ENCODE measurements at places on chromosomes 6 and 20.

DNA sequence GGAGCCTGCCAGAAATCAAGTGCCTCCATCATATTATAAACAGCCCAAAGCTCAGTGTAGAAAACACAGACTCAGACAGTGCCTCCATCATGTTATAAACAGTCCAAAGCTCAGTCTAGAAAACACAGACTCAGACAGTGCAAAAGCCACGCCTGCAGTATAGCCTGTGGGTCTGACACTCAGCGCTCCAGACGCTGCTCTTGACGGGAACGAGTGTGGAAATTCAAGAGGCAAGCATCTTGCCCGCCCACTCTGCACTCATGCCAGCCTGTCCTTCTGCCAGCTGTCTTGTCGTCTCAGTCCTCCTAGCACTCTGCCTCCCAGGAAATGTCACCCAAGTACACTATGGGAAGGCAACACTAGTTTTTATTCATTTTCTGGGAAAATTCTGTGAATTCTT is 274.2 kb upstream of the CDH4 start:
- DNase-seq, result no peak

GRCh38 chr6:113690281-113691259 is 166.6 kb upstream of the MARCKS start:
- DNase-seq, result peak; percentile 79

DNA sequence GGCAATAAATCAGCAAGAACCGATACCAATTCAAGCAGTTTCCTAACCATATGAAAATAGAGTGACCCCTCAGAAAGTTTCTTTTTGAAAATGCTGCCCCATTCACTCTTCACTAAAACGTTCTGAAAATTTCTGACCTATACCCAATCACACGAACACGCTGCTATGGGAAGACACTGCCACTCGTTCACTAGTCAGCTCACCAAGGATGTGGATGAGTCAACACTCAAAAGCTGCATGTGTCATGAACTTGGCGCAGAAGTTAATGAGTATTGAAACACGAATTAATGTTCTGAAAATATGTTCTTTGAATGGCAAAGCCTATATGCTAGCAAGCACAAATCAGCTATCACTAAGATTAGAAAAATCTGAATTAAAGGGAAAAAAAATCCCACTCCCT is 84.2 kb downstream of the PREP start:
- DNase-seq, result no peak

DNA sequence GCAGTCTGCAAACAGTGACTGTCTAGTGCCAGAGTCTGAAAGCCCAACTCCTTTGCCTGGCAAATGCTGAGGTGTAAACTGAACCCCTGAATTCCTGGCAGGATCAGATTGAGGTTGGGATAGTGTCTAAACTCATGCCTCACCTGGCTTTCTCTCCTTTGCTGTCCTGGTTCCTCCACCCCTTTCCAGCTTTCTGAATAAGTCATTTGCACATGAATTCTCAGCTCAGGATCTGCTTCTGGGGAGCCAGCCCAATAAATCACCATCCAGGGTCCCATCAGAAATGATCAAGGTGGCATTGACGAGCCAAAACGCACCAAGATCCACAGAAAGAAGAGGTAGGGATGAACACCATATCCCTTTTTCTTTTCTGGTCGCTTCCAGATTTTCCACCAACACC is 301.6 kb downstream of the LRFN2 start:
- DNase-seq, result no peak

DNA sequence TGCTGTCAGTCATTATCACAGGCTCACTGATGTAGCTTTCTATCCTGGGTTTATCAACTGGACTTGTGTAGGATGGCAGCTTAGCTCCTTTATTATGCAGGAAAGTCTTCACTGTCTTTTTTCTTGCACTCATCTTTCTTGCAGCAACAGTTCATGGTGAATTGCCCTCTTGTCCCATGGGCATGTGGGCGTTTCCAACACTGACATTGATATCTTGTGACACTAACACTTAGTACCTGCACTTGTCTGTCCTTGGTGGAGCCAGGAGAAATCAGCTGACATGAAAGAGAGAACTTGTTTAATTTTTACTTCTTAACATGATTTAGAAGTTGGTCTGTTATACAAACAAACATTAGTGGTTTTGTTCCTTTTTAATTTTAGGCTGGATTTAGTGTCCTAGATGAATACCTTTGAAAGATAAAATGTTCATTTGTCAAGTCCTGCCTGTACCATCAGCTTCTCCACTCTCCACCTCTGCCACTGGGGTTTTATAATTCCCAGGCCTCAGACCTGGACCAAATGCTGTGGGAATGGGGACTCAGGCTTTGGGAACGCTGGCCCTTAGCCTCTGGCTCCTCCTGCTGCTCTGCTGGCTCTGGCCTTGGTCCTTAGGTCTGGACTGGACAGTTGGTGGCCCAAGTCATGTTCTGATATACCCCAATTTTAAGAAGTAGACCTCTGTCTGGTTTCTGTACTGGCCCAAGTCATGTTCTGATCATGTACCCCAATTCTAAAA is 161.0 kb upstream of the LAMP5 start:
- no peak for DNase-seq

DNA sequence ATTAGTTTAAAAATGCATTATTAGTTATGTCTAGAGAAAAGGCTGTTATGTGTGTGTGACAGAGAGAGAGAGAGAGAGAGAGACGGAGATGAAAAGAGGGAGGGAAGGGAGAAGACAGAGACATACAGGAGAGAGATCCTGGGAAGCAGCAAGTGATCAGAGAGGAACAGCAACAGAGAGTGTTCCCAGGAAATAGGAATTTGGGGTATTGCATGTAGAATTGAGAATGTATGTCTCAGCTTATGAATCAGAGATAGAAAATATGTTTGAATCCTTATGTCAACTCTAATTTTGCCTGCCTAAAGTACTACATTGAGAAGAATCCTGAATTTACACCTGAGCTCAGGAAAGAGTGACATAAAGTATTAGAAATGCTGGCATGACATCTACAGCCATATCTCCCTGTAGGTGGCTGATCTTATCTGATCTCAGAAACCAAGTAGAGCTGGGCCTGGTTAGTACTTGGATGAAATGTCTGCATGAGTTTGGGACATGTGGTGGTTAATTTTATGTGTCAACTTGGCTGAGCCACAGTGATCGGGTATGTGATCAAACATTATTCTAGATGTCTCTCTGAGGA is 130.6 kb downstream of the TENT5A start:
- no peak for DNase-seq

DNA sequence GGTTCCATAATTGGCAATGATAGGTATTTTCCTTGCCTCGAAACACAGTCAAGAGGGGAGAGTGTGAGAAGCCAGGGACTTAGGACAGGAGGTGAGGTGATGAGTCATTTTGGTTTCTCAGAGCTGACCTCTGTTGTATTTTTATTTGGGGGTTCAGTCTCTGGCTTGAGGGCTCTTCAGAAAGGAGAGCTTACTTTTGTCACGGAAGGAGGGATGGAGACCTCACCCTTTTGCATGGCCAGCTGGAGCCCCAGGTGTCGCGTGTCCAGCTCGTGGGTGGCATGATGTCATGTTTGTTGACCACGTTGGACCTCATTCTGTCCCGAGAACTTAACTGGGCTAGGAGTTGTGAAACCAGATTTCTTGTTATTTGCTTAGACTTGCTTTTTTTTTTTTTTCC is 293.9 kb downstream of the QKI start:
- DNase-seq, result no peak

- DNase-seq, result no peak
These were observed 91.9 kb upstream of the SUPT3H start for GRCh38 chr6:45469663-45470062.

- no peak for DNase-seq
These were observed 33.1 kb downstream of the HBS1L start for GRCh38 chr6:135021310-135022049.

- no peak for DNase-seq
These were observed 83.6 kb downstream of the SCAND1 start for GRCh38 chr20:35870541-35871258.

DNA sequence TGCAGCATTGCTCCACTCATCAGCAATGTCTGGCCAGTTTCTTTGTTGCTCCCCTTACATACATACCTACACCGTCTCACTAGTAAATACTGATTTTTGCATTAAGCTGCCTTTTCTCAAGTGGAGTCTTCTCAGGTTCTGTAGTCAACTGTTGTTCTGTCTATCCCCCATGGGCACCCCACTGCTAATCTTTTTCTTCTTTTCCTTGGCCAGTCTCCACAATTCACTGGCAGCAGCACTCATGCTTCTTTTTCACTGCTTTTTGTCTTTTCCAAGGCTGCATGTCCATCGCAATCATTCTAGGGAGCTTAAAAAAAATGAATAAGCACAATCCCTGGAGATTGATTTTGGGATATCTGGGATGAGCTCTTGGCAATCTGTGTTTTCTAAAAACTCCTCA is 10.3 kb upstream of the ERVFRD-1 start:
- no peak for DNase-seq

- DNase-seq, result no peak
These were observed 330.9 kb upstream of the CDH4 start for GRCh38 chr20:60921022-60921622.

DNA sequence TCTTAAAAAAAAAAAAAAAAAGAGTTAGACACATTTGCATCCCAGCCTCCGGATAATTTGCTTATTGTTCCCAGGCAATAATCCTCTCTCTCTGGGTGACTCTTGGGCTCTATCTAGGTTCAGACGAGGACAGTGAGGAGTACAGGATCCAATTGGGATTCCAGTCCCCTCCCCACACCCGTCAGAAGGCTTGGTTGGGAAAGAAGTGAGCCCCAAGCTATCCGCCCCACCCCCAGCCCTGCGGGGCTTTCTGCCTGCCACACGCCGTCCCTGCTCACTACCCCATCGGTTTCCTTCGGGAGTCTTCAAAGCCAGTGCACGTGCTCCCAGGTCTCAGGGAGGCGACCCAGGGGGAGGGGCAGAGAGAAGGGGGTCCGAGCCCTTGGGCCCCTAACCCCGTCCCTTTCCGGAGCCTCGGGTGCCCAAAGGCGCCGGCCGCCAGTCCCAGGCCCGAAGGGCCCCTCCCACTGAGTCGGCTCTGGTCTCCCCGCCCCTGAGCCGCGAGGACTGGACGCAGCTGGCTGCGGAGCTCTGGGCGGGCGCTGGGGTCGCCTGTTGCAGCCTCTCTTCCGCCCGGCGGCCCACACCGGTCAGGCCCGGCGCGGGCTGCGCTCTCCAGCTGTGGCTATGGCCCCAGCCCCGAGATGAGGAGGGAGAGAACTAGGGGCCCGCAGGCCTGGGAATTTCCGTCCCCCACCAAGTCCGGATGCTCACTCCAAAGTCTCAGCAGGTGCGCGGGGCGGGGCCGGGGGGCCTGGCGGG is 2.5 kb downstream of the MYMX start:
- DNase-seq, result no peak

DNA sequence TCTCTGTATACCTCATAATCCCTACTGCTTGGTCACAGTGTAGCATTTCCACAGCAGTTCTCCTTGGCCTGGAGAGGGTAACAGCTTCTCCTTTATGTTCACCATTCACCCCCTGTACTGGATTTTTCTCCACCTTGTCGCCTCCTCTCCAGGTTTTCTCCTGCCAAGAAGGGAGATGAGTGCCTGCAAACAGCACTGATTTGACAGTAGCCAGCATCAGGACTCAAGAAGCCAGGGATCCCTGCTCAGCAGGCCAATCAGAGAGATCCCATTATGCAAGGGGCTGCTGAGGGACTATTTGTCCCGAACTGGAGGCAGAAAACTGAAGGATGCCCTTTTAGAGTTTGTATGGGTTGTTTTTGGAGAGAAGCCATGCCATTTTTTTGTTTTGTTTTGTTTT is 68.6 kb upstream of the RIPOR2 start:
- no peak for DNase-seq

DNA sequence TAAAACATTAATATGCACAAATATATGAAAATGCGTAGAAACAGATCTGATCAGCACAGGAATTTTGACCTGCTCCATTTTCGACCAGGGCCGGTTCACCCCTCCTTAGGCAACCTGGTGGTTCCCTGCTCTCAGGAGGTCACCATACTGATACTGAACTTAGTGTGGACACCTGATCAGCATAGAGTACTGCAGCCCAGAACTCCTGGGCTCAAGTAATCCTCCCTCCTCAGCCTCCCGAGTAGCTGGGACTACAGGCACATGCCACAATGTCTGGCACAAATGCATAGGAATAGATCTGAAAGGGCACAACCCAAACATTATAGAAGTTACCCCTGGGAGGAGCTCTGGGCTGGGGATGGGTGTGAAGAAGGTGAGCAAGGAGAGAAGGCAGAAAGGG is 24.7 kb upstream of the DDO start:
- no peak for DNase-seq

GRCh38 chr20:21339499-21339898 is 36.4 kb downstream of the XRN2 start:
- DNase-seq, result no peak

GRCh38 chr6:151240791-151241642 is 1.2 kb downstream of the AKAP12 start:
- DNase-seq, result peak; percentile 13

DNA sequence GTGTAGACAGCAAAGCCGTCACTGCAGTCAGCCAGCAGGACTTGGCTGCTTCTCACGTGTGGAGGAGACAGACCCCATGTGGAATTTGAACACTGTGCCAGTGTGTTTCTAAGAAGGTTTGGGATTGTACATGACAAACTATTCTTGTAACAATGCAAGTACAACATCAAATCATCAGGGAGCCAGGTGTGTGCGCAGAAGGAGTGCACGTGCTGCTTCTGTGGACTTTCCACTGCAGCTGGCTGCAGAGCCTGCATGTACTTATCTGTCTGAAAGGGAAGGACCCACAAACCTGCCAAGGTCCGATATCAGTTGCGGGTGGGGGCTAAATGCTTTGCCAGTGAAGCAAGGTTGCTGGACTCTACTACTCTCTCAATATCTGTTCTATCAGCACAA is 211.6 kb downstream of the WDR27 start:
- DNase-seq, result no peak

DNA sequence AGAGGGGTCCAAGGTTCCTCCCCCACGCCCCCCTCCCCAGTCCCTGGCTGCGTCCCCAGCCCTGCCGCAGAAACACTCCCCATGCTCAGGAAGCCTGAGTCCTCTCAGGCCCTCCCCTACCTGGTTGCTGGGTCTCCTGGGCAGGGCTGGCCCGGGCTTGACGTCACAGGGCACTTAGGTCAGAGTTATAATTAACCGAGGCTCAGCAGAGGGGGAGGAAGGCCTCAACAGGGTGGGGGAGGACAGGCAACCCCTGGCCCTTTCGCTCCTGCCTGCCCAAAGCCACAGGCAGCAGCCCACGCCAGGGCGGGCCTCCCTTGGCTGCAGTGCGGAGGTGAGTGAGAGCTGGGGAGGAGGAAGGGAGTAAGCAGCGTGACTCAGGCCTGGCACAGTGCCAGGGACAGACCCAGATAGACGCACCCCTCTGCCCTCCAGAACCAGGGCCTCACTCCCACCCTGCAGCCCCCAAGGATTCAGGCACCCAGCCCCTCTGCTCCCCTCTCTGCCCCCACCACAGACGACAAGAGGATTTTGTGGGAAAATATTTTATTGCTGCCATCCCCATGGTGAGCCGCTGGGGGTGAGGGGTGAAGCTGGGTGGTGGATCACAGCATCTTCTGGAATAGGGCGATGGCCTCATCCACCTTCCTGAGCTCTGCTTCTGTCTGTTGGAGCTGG is at the start of gene VWA7:
Gene VWA7, minus strand, starts transcription at position 340 of the 678 bp plus-strand sequence. CDS start 549 bp downstream, outside the sequence.
- no peak for DNase-seq

All from AG04450 (cell line).